ENCODE measurements at places on chromosomes 1 and 21. TPM values are rescaled to one million over a fixed set of nuclear protein-coding genes. Genes with fewer than 3 reads are reported as not detected.

DNA sequence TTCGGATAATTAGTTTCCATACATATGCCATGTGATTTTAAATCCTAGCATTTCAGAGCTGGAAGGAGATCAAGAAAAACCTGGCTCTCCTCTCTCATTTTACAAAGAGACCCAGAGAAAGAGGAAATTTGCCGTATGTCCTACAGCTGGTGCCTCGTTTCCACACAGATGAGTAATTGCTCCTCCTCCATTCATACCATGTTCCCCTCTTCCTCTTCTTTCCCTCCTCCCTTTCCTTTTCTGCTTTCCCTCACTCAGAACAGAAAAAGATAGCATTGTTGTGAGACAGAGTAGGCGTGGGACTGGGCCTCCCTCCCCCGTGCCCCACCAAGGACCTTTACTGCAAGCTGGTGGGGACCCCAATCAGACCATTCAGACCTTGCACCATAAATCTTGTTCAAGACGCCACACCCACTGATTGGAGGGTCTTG is 13.7 kb upstream of the SLC44A3 start:
- peak; percentile 72 for DNase-seq

DNA sequence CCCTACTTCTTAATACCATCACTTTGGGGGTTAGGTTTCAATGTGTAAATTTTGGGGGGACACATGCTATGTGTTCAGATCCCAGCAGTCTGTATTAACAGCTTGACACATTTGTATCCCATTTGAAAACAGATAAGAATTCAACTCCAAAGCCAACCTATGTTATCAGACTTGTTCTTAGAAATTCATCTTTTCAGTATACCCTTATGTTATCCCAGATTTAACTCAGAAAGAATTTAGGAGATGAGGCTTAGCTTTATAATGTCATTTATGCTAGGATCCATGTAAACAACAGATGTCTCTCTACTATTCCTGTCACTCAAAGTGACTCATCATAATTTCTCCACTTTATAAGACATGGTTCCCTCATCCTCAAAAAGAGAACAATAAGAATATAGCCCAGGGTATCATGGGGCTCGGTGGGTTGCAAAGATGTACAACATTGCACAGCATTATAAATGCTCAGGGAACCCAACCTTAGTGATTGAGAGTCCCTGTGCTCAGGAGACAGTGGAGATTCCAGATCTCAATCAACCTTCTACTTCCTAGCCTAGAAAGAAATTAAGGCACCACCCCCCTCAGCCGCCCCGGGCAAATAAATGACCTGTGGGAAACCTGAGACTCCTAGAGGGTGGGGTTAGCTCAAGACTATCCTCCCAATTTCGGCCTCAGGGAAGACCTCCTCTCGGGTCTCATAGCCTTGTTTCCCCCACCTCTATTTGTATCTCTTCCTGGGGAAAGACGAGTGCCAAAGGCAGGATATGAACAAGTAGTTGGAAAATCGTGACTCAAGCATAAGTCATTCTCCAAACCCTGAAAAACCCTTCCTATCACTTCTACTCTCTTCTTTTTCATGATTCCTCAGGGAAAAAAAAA is 265.1 kb upstream of the CAMK1G start:
- DNase-seq = no peak

GRCh38 chr1:160168016-160168415 is 16.6 kb downstream of the ATP1A4 start:
- no peak for DNase-seq

- DNase-seq = no peak
Observed at GRCh38 chr1:229388897-229389580, 44.9 kb downstream of the ACTA1 start.

DNA sequence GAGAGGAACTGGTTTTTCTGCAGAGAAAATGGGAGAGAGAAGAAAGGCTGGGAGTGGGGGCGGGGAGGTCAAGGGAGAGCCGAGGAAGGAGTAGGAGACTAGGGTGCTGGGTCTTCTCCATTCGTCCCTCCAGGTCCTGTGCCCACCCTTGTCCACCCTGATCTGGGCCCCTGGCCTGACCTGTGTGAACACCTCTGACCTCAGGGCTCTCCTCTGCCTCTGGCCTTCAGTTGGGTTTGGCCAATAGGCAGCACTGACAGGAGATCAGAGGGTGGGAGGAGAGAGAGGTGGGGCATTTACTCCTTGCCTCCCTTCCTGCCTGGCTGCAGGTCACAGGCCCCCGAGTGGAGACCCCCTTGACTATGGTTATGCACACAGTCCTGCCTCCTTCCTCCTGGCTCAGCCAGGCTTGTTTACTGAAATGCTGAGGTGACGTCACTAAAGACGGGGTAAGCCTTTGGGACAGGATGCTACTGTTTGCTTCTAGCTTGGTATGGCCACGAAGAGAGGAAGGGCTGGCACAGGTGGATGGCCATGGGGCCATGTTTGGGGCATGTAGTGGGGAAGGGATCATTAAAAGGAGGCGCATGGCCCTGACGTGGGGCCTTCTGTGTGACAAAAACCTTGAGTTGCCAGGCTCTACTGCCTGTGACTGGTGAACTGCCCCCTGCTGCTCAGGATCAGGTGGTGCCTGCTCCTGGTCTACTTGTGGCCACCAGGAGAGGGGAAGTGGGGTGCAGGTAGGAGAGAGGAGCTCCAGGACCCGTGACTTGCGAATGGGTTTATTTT is 248.7 kb upstream of the CSF3R start:
- DNase-seq = no peak

- DNase-seq = peak; percentile 50
Observed at GRCh38 chr1:111487133-111487532, 13.3 kb downstream of the C1orf162 start.

DNA sequence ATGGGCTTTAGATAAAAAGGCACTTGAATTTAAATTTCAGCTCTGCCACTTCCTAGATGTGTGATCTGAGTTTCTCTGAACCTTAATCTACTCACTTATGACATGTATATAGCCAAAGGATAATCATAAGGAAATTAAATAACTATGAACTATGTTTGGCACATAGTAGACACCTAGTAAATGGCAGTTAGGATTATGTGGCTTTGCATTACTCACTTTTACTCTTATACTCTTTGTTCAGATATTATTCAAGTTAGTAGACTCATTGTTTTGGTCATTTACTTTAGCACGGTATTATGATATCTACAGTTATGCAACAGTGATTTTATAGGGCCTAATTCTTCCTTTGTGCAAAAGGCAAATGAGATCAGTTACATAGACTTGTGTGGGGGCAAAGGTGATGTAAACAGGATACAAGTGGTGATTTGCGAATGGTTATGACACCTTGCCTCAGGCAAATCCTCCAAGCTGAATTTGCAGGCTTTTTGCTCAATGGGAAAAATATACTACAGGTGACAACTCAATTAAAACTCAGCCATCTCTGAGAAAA is 297.2 kb upstream of the PBX1 start:
- DNase-seq = no peak

SEMA4A gene
- 4.1 TPM for total RNA-seq

Measured in esophagus muscularis mucosa (tissue), 4 donors.